ENCODE measurements at places on chromosomes 6 and 20.

GRCh38 chr20:62740286-62741141 is 31.9 kb downstream of the NTSR1 start:
- ATAC-seq = peak; percentile 86

DNA sequence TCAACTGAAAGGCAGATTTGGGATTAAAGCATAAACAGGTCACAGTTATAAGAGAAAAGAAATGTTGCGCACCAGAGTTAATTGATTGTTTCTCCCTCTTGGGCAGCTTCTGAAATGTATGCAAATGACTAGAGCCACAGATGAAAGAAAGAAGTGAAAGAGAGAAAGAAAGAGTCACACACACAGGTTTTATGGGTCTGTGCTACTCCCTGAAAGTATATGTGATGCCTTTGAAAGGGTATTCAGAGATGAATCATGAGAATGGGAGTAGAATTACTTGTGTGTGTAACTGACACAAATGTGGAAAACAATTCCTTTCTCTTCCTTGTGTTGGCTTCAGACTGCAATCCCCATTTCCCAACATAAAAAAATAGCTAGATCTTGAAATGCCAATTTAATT is 196.9 kb downstream of the FOXA2 start:
- no peak for ATAC-seq

- no peak for ATAC-seq
Observed at GRCh38 chr20:33832103-33832804, 21.1 kb downstream of the CHMP4B start.

- no peak for ATAC-seq
Observed at GRCh38 chr6:82415820-82416219, 52.2 kb downstream of the TPBG start.

DNA sequence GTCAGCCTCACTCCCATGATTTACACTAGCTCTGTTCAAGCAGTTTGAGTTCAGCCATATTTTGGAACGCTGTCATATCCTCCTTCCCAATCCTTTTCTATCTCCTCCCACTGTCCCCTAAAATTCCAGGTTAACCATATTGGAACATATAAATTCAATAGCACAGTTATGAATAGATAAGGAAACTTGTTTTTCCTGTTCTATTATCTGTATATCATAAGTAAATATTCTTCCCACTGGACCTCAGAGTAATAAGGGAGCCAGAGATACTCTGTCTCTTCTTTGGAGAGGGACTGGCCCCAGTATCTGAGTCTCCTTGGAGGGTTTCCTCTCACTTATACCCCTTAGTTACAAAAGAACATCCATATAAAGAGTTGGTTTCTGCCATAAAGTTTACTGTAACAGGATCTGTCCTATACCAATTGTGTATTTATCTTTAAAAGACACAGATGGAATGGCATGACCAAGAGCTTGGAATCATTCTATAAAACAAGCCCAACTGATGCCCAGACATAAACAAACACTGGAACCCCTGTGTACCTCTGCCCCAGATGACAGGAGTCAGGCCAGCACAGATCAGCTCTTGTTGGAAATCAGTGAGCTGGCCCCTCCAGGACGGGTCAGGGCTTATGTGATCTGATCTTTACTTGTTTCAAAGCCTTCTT is 67.1 kb downstream of the EPB41L2 start:
- ATAC-seq = no peak
